ENCODE measurements at places on chromosomes 4 and X. TPM values are rescaled to one million over a fixed set of nuclear protein-coding genes. Genes with fewer than 3 reads are reported as not detected.

Gene TEX13D
- not detected for total RNA-seq

Gene NXF2
- total RNA-seq, result not detected

Gene CPLX1
- total RNA-seq, result not detected

Gene ATP1B4
- not detected for total RNA-seq

Gene AKAP4
- not detected for total RNA-seq

Gene IL1RAPL1
- 0.39 TPM for total RNA-seq

Gene GAGE1
- total RNA-seq, result not detected

Gene TMEM156
- not detected for total RNA-seq
